Ureter (tissue), 1 donor: ENCODE measurements at places on chromosomes 3 and 15. TPM values are rescaled to one million over a fixed set of nuclear protein-coding genes. Genes with fewer than 3 reads are reported as not detected.

Gene BFSP2
- not detected for total RNA-seq

GRCh38 chr3:123105201-123106189 is 38.7 kb downstream of the PDIA5 start:
- DNase-seq: no peak

GRCh38 chr3:125023833-125024555 is 31.8 kb downstream of the HEG1 start:
- DNase-seq: no peak

DNA sequence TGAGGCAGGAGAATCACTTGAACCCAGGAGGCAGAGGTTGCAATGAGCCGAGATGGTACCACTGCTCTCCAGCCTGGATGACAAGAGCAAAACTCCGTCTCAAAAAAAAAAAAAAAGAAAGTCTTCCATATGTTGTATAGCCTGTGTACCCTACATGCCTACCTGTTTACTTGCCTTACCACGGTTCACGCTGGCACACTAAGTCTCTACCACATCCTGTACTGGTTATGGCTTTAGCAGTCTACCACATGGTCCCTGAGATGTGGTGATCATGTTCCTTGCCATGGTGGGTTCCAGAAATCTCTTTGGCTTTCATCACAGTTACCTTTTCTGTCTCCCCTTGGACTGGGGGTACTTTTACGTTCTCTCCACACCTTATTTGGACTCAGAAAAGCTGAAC is 63.8 kb upstream of the TBC1D5 start:
- no peak for DNase-seq

DNA sequence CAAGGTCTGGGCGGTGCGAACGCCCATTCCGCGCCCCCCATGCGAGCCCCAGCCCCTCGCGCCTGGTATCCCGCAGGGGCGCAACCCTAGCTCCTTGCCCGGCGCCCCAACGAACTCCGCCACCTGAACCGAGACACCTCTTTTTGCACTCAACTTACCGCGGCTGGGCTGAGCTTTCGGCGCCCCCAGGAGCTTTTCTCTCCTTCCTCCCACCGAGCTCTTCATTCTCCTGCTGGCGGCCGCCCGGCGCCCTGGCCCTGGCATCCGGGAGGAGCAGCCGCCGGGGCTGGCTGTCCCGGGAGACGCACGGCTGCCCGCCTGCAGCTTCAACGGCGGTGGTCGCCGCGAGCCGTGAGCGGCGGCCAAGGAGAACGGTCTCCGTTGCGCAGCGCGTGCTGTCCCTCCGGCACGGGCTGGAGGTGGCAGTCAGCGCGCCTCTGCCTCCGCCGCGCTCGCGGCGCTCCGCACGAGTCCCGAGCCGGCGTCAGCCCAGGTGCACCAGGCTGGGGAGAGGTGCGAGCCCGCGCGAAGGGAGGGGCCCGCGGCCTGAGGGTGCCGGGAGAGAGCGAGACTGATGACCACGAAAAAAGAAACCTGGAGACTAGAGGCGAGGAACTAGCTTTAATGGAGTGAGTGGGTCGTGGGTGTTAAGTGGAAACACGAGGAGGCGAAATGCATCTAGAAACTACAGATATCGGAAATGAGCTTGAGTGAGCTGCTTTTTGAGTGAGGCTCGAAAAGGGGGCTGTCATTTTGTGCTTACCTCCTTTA is 621.5 kb upstream of the ZNF385D start:
- DNase-seq: no peak

DNA sequence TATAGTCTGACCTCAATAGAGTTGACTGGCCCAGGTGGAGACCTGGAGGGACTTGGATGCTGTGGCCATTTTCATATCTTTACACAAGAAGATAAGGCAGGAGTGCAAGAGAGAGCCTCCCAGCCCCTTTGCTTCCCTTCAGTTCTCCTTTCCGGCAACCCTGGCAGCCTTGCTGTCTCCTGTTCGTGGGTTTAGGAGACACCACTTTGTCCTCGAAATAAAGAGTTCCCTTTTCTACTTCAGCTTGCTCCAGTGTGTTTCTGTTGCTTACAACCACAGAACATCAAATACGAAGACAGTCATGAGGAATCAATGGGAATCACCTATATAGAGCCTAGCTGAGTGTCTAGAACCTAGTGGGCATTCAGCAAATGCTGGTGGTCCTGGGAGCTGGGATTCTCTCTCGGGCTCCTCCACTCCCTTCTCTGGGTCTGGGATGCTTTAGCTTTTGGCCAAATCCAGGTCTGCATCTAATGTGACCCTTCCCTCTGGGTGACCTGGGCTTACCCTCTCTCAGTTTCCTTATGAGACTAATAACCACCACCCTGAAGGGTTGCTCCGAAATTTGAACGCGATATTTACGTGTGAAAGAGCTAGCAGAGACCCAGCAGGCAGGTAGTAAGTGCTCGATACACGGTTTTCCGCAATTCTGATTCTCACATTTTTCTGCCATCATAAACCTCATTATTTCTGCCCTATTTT is 44.5 kb downstream of the PCSK6 start:
- no peak for DNase-seq
